ENCODE measurements at places on chromosomes 1 and 21. TPM values are rescaled to one million over a fixed set of nuclear protein-coding genes. Genes with fewer than 3 reads are reported as not detected.

The KCNJ15 gene
- total RNA-seq = 0.54 TPM

The NCDN gene
- 38.6 TPM for total RNA-seq

The SLC2A5 gene
- total RNA-seq = 0.08 TPM

The ASCL5 gene
- not detected for total RNA-seq

The C1orf141 gene
- total RNA-seq = not detected

The LRRC71 gene
- not detected for total RNA-seq

The S100A1 gene
- total RNA-seq = not detected

The SELL gene
- total RNA-seq = 519 TPM

The CLCNKA gene
- not detected for total RNA-seq

The TMEM82 gene
- total RNA-seq = not detected

The KRTAP13-1 gene
- not detected for total RNA-seq

The C1QA gene
- 3.5 TPM for total RNA-seq

The UBE2U gene
- total RNA-seq = not detected

The PIK3R3 gene
- total RNA-seq = 2.3 TPM

The TIAM1 gene
- 103 TPM for total RNA-seq

The GPR157 gene
- total RNA-seq = 5.2 TPM

The ZNF672 gene
- total RNA-seq = 49.8 TPM

The MUL1 gene
- 16.5 TPM for total RNA-seq

The QSOX1 gene
- 25.6 TPM for total RNA-seq

The HAO2 gene
- not detected for total RNA-seq

The IFI44L gene
- 2.2 TPM for total RNA-seq

The NADK gene
- 71.6 TPM for total RNA-seq

The KCNA2 gene
- 0.62 TPM for total RNA-seq

The TIMM17A gene
- 29.8 TPM for total RNA-seq

The SPATA17 gene
- not detected for total RNA-seq

The RBM11 gene
- total RNA-seq = 4.9 TPM

The LYPD8 gene
- total RNA-seq = not detected

The OR2L2 gene
- 0.46 TPM for total RNA-seq

The S100A7A gene
- not detected for total RNA-seq

The CFHR4 gene
- not detected for total RNA-seq

The TSSK3 gene
- total RNA-seq = 7.2 TPM

The RHD gene
- total RNA-seq = not detected

The S100A2 gene
- total RNA-seq = not detected

The ST6GALNAC3 gene
- total RNA-seq = 4.7 TPM

The CEPT1 gene
- total RNA-seq = 39.7 TPM

The SOX13 gene
- total RNA-seq = 0.24 TPM

The SPAG17 gene
- total RNA-seq = not detected

The RUNX1 gene
- 99.1 TPM for total RNA-seq

The SLC22A15 gene
- not detected for total RNA-seq

The NR5A2 gene
- not detected for total RNA-seq

The IGSF5 gene
- not detected for total RNA-seq

The PEX10 gene
- 8.7 TPM for total RNA-seq

The OR6K3 gene
- total RNA-seq = not detected
